Trophoblast cell (in vitro differentiated cells and primary cell): ENCODE measurements at places on chromosomes 1 and 21.
A peak's percentile ranks its signal among the peaks of the same experiment; 100 is the strongest.

DNA sequence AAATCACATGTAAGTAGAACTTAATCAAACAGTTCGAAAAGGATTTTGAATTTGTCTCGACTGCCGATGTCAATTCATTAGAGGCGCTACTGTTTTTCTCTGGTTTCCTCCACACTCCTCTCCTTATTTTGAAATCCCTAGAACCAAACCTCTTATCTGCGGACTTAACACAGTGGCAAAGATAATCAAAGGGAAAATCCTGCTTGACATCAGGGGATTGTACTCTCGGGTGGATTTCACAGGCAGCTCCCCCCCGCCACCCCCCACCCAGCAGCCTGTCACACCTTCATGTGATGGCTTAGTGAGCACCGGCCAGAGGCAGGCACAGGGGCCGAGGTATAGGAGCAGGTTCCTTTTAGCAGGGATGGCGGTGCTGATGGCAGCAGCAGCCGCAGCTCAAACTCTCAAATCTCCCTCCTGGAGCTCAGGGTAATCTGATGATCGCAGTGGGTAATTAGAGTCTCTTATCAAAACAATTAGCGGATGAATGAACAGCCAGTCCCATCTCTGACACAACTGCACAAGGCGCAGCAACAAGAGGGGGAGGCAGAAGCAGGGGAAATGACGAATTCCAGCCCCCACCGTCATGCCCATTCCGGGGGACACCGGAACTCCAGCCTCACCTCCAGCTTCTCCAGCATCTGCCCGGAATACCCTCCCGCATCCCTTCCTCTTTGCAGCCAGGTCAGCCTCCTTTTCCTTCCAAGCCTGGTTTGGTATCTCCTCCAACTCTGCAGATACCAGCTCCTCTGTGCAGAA, 80.3 kb downstream of the SSBP3 start:
- no peak for DNase-seq

GRCh38 chr1:22749919-22750684, 39.5 kb downstream of the EPHB2 start:
- peak; percentile 84 for DNase-seq

GRCh38 chr1:66533804-66534740, at the start of gene SGIP1:
Gene SGIP1 (plus strand): TSS chr1:66534153. CDS start chr1:66534359, 206 bp downstream.
- peak; percentile 24 for DNase-seq

DNA sequence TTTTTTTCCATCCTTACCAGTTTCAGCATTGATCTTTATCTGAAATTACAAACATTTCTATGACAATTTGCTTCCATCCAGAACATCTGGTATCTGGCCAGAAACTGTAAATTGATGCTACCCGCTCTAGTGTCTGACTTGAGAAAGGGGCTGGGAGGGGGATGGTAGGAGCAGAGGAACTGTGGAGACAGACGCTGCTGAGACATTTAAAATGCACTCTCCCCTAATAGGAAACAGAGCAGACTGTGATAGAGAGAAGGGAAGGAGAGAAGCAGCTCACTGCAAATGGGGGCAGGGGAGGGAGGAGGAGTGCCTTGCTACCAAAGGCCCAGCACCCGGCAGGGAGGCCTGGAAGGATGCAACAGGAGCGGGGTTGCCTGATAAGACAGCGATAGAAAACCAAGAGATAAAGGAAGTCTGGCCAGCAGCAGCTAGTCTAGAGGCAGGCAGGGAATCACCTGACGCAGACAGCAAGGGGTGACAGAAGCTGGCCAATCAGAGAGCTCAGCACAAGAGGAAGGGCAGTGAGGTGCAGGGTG, 195.5 kb upstream of the NFIA start:
- no peak for DNase-seq

- no peak for DNase-seq
Measured at GRCh38 chr1:161678500-161678899, 15.6 kb downstream of the FCGR2B start.

GRCh38 chr1:69572921-69573320, 5.2 kb downstream of the LRRC7 start:
- DNase-seq: no peak

GRCh38 chr1:182996816-182997215, 26.4 kb upstream of the LAMC1 start:
- DNase-seq: no peak

- peak; percentile 72 for DNase-seq
Measured at GRCh38 chr1:227429447-227430359, 111.4 kb upstream of the CDC42BPA start.

GRCh38 chr1:225467193-225468020, 39.6 kb upstream of the LBR start:
- no peak for DNase-seq

DNA sequence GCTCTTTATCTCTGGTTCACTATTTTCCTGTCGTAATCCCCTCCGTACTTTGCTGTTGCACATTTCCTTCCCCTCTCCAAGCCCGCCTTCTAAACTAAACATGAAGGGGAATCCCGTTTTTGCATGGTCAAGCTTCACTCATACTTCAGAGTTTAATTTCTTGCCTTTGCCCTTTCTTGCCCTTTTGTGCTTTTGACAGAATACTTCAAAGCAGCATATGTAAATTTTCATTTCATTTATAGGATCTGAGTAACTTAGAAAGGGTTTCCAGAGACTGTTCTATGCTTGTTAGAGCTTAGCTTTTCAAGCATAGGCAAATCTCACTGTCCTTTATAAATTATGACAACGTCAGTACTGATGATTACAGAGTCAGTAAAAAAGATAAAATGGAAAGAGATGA, 27.7 kb downstream of the SPATA45 start:
- DNase-seq: no peak

- no peak for DNase-seq
Measured at GRCh38 chr1:118564961-118565703, 380.1 kb upstream of the SPAG17 start.

DNA sequence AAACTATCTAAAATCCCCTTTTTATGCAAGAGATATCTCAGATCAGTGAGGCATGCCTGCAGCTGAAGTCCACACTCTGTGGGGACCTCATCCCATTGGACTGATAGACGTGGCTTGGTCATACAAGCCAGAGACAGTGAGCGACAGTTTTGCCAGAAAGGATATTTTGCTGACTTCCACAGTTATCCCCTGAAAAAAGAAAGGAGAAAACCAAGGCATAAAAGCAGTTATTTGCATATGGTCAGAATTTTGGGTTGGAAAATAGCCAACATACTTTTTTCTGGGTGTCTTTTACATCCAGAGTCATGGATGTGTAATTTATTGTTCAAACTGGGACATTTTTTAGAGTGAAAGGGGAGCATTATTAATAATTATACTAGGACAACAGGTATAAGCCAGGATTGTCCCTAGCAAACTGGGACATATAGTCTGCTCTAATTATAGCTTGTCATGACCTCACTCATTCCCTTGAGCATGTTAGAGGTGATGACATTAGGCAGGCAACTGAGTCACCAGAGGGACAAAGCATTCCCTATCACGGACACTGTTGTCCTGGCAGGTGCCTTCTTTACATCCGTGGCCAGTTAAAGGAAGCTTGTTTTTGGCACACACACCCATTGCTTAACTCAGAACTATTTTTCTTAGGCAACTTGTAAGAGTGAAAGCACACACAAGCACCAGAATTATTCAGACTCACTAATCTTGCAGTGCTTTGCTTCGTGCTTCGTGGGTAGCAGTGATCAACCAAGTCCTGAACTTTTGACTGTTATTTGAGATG, 65.5 kb downstream of the PRRX1 start:
- no peak for DNase-seq

GRCh38 chr1:246497331-246497915, 9.7 kb downstream of the SMYD3 start:
- DNase-seq: no peak

GRCh38 chr1:59146056-59146455, 150.8 kb upstream of the FGGY start:
- DNase-seq: no peak

- no peak for DNase-seq
Measured at GRCh38 chr1:1085171-1085841, 11.2 kb upstream of the RNF223 start.

DNA sequence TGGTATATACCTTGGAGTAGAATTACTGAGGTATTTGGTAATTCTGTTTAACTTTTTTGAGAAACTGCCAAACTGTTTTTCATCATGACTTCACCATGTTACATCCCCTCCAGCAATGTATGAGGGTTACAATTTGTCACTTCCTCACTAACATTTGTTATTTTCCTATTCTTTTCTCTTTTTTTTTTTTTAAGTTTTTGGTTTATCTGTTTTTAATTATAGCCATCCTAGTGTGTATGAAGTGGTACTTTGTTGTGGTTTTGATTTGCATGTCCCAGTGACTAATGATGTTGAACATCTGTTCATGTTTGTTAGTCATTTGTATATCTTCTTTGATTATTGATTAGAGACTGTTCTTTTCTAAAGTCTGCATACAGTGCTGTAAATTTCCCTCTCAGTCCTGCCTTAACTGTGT, 147.3 kb downstream of the HS2ST1 start:
- DNase-seq: no peak

DNA sequence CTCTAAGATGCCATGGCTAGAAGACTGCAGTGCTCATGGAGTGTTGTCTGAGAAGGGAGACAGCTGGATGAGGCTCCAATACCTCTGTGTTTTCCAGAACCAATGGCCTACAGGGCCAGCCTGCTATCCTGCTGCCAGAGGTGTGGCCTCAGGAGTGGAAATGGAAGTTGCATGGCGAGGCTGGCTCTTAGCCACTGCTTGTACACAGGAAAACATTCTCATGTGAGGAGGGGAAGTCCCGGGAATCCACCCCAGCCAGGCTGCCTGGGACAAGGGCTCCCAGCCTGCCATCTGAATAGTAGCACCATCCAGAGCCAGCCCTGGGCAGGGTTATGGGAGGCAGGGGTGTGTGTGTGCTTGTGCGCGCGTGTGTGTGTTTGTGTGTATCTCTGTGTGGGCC, 56.5 kb downstream of the SDC3 start:
- DNase-seq: no peak

DNA sequence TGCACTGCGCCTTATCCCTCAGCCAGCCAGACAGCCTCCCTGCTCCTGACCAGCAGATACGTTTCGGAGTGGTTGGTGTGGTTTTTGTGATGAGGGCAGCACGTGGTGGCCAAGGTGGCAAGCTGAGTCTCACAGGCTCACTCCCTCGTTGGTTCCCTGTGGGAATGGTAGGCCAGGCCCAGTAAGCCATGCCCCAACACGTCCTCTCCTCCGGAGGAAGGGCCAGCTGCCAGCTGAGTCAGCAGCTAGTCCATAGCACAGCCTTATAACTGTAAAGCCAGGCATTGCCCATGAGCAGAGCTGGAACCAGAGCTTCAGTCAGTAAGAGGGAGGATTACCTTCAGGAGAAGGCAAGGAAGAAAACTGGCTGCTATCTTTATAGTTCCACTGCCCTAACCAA, 29.5 kb downstream of the SZRD1 start:
- DNase-seq: no peak

DNA sequence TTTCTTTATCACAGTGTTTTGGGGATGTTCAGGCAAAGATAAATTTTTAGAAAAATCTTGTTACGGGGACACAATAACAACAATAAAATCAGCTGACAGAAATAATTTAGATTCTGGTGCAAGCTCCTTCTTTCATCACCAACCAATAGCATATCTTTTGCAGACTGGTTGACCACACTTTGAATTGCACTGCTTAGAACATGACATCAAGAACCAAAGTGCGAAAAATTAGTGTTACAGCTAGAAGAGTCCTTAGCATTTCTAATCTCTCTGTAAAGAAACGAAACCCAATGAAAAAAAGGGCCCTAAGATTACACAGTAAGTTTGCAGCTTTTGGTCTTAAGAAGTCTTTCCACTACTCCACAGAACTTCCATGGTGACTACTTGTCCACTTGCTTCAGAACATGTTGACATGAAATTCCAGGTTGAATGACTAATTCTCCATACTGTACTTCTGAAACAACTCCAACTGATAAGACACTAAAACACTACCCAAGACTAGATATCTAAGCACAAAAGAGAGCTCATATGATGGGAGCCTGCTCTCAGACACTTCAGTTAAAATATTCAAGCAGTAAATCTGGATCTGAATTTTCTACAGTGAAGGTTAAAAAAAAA, 31.3 kb downstream of the XKR8 start:
- DNase-seq: peak; percentile 15

GRCh38 chr1:112358798-112359408, 37.1 kb upstream of the CTTNBP2NL start:
- peak; percentile 64 for DNase-seq

- no peak for DNase-seq
Measured at GRCh38 chr1:227774051-227774731, 39.0 kb downstream of the SNAP47 start.

DNA sequence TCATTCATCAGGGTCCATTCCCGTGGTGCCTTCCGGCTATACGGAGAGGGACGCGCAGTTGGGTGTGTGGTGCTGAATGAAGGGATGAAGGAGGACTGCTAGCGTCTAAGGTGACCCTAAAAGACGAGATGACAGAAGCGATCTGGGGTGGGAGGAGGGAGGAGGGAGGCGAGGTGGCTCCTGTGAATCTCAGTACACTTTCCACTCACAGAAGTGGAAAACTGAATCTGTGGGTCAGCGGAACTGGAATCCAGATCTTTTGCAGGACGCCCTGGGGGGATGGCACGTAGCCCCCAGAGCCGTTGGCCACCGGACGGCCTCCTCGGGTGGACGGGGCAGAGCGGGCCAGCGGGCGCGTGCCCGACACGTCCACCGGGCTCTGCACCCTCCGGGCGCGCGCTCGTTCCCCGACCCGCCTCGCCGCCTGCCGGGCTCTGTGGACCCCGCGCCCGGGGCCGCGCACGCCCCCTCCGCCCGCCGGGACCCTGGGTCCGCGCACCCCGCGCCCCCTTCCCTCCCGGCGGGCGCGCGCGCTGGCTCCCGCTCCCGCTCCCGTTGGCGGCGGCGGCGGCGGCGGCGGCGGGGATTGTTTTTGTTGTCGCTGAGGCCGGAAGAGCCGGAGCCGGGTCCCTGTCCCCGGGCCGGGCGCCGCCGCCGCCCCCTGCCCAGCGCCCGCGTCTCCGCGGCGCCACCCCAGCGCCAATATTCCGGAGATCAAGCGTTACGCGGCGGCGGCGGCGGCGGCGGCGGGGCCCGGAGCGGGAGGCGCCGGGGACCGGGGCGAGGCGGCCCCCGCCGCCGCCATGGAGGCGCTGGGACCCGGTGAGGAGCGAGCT, at the start of gene AGO4:
TSS of gene AGO4 (plus strand) at position 403 of the 836 bp plus-strand sequence. CDS start at position 804, 401 bp downstream.
- no peak for DNase-seq

- no peak for DNase-seq
Measured at GRCh38 chr1:184163674-184164465, 112.3 kb downstream of the TSEN15 start.

GRCh38 chr1:10042746-10043145, 10.0 kb downstream of the UBE4B start:
- DNase-seq: peak; percentile 72

GRCh38 chr1:229225331-229225782, 45.6 kb upstream of the RAB4A start:
- DNase-seq: no peak

DNA sequence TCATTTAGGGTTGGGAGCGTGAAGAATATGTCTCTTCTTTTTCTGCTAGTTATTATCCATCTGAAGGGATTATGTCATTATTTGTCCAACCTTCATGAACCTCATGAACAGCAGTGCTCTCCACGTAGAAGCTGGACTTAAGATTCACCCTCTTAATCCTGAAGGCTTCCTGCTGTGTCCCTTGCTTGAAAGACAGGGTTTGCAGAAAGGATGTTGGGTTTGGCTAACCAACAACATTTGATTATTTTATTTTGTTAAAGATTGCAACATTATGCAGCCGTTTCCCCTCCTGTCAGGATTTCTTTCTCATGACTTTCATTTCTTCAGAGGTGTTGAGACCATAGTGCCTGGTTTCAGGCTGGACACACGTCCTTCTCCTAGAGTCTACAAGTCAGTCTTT, 75.2 kb downstream of the NGF start:
- no peak for DNase-seq

- no peak for DNase-seq
Measured at GRCh38 chr1:26181586-26182382, 4.5 kb downstream of the CNKSR1 start.

- no peak for DNase-seq
Measured at GRCh38 chr1:99119188-99119587, 114.5 kb upstream of the PLPPR5 start.
